ENCODE measurements at places on chromosomes 6 and 20.

DNA sequence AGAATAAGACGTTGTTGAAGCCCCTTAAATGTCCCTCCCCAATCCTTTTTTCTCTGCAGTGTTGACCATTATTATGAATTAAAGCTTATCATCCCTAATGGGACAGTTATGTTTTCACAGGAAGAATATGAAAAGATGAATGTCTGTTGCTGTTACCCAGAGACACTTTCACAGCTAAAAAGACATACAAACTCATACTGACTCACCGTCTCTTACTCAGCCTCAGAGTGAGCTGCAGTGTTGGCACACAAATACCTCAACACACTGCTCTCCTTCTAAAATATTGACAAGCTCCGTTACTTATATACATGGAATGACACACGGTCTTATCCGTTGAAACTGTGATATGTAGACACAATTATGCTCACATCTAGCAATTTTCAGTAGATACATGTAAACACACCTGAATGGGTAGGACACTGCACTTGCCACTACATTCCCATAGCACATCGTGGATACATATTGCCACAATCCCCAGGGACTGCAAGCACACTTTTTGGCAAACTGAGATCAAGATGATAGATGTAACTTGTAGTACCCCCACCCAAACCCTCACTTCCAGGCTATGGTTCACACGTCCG is 9.6 kb upstream of the SAPCD1 start:
- no peak for DNase-seq

GRCh38 chr20:63551068-63551467 is 2.9 kb upstream of the FNDC11 start:
- no peak for DNase-seq

GRCh38 chr6:17276766-17277165 is 4.4 kb upstream of the RBM24 start:
- no peak for DNase-seq

- no peak for DNase-seq
Measured at GRCh38 chr6:106613590-106613989, 15.7 kb downstream of the RTN4IP1 start.

DNA sequence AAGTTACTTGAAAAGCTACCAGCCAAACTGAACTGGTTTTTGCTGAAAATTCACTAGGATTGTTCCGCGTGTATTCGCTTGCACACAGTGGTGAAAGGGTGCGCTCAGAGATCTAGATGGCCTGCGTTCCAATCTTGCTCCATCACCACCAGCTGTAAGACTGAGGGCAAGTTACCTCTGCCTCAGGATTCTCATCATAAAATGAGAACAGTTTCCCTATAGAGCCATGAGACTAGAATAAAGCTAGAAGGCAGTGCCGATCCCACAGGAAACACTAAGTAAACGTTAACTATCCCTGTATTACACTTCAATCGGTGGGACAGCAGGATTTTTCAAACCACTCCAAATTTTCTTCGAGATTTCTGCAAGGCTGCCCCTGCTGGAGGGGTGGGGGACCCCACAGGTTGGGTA is 838 bp downstream of the AHCY start:
- peak; percentile 33 for DNase-seq

DNA sequence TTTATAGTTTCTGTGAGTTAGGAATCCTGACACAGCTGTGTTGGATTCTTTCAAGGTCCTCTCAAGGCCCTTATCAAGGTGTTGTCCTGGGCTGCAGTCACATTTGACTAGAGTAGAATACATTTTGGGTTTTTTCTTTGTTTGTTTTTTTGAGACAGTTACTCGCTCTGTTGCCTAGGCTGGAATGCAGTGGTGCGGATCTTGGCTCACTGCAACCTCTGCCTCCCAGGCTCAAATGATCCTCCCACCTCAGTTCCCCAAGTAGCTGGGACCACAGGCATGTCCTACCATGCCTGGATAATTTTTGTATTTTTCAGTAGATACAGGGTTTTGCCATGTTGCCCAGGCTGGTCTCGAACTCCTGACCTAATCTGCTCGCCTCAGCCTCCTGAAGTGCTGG is 15.7 kb downstream of the NFYA start:
- no peak for DNase-seq

DNA sequence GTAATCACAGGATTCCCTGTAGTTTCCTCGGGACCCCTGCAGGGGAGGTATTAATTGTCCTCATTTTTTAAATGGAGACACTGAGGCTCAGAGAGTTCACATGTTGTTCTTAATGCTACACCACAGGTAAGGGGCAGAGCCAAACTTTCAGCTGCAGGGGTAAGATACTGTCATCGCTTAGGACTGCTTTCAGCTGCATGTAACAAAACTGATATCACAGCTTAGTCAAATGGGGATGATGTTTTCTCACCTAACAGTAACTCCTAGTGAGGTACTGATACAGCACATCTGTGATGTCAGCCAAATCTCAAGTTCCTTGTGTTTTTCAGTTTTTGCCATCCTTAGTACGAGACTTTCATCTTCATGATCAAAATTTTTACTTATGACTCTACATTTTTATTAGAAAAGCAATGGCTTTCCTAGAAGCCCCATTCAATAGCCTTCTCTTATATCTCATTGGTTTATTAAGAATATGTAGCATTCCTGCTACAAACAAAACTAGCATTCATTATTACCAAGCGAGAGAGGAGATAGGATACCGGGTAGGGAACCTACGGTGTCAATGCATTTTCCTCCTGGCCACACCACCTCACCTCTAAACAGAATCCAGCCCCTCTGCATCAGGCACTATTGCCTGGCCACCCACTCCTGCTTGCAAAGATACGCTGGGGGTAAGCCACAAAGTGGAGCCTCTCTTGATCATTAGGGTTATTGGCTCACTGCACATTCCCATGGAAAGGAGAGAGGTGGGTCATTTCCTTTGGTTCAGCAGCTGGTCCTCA is 557.5 kb downstream of the CD83 start:
- no peak for DNase-seq

GRCh38 chr6:121482751-121483150 is 47.3 kb downstream of the GJA1 start:
- no peak for DNase-seq

DNA sequence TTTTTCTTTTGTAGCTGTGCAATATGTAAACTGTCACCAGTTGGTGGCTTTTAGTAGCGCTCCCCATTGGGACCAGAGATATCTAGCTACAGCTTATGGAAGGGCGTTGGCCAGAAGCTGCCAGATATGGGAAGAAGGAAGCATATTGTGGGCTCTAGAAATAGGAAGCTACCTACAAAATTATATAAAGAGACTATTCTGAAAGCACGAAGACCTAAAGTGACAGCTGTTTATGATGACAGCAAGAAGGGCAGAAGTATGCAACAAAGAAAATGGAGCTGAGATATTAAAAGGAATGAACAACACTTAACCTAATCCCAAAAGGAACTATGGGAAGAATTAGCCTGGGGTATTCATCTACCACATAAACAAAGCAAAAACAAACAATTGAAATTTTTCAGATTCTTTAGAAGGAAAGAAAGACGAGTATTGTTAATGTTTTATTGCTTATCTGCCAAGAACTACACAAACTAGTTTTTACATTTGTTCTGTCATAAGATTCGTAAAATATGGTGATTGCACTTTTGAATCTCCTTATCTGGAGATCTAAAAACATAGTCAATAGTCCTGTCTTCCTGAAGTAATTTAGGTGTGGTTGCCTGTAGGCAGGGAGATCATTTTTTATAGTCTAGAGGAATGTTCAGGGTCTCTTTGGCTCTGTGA is 81.6 kb downstream of the NCOA7 start:
- peak; percentile 95 for DNase-seq

DNA sequence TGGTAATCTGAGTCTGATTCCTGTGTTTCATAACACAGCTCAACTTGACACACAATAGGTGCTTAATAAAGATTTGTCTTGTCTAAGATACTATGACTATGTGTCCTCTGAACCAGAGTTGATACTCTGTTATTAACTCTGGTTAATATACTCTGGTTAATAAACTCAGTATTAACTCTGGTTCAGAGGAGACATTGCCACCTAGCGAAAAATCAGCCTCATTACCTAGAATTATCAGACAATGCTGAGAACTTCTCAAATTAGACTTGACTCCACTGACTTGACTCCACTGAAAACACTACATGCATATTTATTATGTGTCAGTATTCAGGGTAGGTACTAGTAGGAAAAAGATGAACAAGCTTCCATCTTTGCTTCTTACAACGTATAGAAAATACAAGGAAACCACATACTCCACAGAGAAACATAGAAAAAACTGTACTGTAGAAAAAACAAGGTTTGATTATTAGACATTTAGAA is 73.9 kb downstream of the AHI1 start:
- DNase-seq, result peak; percentile 89

GRCh38 chr6:141133346-141133745 is 999.4 kb upstream of the GJE1 start:
- DNase-seq, result no peak

DNA sequence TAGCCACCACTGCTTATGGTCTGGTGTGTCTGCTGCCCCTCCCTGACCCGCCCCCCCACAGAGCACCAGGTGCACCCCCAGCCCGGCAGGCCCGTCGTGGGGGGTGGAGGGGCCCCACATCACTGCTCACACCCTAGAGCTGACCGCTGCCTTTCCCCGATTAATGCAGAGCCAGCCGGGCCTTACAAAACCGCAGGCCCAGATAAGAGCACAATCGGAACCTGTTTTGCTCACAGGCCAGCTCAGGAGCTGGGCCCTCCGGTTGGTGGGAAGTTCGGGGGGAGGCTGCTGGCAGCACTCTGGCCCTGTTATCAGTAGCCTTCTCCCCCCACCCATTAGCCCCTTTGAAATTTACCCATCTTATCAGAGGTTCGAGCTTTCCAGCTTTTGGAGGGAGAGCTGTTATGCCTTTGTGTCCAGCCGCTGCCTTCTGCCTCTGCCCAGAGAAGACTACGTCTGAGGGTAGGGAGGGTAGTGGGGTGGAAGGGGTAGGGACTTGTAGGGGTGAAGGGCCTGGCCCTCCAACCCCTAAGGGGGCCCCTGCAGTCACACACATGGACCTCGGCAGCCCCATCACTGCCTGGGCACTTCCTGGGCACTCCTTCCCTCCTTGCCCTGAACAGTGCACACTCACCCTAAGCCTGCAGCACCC is 6.9 kb upstream of the SPDEF start:
- DNase-seq, result peak; percentile 62

DNA sequence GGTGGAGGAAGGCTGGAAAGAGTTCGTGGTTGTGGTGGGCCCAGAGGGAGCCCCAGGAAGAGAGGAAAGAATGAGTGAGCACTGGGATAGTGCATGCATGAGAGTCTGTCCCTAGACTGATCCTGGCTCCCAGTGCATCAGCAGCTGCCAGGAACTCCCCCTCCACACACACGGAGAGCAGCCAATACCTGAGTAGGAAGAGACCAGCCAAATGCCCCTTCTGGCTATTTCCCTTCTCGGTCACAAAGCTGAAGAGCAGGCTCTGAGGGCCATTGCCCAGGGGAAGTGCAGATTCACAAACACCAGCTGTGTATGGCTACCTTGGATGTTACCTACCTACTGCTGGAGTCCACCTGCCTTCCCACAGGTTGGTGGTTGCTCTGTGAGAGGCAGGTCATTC is 45.1 kb downstream of the GABRR2 start:
- DNase-seq, result no peak

DNA sequence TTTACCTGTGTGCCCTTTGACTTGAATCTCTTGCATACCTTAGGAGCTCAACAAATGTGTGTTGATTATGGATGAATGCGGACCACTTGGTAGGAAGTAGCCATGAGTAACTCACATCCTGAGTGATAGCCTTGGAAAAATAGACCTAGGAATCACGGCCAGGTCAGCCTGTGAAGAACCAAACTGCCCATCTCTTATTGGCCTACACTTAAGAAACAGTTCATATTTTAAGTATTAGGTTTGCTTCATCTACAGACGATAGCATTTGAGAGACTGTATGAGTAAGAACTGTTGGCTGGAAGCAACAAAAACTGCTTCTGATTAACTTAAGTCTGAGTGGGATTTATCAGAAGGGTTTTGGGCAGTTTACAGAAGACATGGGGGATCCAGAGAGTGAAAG is 320.1 kb upstream of the PRND start:
- DNase-seq, result no peak

DNA sequence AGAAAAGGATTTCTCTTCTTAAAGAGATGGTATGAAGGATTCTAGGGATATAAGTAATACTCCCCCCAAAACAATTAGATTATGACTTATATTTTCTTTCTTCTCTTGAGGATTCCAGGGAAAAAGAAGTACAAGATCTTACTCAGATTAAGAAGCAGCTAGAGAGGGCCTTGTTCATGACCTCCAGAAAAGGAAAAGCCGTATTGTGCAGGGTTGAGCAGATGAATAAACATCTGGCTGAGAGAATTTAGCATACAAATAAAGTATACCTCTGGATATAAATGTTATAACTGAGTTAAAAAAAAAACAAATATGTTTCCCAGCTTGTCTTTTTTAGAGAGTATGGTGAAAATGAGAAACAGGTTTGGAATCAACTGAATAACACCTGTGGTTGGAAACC is 11.3 kb downstream of the MYO6 start:
- DNase-seq, result no peak

DNA sequence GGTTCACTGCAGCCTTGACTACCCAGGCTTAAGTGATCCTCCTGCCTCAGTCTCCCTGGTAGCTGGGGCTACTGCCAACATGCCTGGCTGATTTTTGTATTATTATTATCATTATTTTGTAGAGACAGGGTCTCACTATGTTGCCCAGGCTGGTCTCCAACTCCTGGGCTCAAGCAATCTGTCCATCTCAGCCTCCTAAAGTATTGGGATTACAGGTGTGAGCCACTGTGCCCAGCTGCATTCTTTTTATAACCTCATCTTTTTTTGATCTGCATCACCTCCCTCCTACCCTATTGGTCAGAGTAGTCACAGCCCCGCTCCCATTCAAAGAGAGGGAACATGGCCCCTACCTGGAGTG is 23.6 kb upstream of the IER3 start:
- DNase-seq, result no peak
